Stimulated activated CD4-positive, alpha-beta T cell treated with anti-CD3 and anti-CD28 coated beads, Interleukin-1b, Interleukin-23, amount 100 ng/mL, for 1 hour (primary cell): ENCODE measurements at places on chromosomes 3 and 15.
A peak's percentile ranks its signal among the peaks of the same experiment; 100 is the strongest.

DNA sequence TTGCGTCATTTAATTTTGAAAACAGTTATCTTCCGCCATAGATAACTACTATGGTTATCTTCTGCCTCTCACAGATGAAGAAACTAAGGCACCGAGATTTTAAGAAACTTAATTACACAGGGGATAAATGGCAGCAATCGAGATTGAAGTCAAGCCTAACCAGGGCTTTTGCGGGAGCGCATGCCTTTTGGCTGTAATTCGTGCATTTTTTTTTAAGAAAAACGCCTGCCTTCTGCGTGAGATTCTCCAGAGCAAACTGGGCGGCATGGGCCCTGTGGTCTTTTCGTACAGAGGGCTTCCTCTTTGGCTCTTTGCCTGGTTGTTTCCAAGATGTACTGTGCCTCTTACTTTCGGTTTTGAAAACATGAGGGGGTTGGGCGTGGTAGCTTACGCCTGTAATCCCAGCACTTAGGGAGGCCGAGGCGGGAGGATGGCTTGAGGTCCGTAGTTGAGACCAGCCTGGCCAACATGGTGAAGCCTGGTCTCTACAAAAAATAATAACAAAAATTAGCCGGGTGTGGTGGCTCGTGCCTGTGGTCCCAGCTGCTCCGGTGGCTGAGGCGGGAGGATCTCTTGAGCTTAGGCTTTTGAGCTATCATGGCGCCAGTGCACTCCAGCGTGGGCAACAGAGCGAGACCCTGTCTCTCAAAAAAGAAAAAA, 1.2 kb downstream of the B2M start:
- peak; percentile 40 for DNase-seq

GRCh38 chr3:150254309-150254708, 153.8 kb upstream of the TSC22D2 start:
- no peak for DNase-seq

- DNase-seq = no peak
Observed at GRCh38 chr3:192011137-192011536, 550.2 kb downstream of the PYDC2 start.

DNA sequence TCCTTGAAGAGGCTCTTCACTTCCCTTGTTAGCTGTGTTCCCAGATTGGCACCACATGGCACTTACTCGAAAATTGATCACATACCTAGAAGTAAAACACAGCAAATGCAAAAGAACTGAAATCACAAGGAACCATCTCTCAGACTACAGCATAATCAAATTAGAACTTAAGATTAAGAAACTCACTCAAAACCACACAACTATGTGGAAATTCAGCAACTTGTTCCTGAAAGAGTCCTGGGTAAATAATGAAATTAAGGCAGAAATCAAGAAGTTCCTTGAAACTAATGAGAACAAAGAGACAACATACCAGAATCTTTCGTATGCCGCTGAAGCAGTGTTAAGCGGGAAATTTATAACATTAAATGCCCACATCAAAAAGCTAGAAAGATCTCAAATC, 566.3 kb upstream of the TGFBR2 start:
- DNase-seq = no peak

- no peak for DNase-seq
Observed at GRCh38 chr15:79494963-79495755, 63.0 kb downstream of the MINAR1 start.

- no peak for DNase-seq
Observed at GRCh38 chr3:66487465-66487864, 13.4 kb downstream of the LRIG1 start.

DNA sequence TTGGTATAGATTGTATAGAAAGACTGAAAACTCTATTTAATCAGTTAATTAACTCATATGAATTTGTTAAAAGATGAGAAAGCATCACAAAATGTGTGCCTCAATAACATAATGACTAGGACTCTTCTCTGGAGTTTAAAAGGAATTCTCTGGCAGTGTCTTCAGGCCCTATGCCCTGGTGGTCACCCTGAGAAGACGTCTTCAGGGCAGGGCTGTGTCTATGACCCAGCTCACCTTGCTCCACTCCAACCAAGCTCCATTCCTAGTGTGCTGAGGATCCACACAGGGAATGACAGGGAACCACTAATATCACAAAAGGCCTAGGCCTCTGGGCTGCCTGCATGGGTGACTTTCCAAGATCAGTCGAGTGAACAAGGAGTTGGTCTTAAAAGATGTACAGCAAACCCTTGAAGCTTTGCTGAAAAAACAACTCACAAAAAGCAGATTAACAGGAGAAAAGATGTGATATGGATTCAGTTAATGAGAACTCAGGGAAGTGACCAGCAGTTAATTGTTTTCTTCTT, 156.6 kb downstream of the SNRK start:
- no peak for DNase-seq

GRCh38 chr3:173943264-173943663, 545.7 kb downstream of the NLGN1 start:
- no peak for DNase-seq

- no peak for DNase-seq
Observed at GRCh38 chr15:73081321-73081958, 29.2 kb downstream of the NEO1 start.

DNA sequence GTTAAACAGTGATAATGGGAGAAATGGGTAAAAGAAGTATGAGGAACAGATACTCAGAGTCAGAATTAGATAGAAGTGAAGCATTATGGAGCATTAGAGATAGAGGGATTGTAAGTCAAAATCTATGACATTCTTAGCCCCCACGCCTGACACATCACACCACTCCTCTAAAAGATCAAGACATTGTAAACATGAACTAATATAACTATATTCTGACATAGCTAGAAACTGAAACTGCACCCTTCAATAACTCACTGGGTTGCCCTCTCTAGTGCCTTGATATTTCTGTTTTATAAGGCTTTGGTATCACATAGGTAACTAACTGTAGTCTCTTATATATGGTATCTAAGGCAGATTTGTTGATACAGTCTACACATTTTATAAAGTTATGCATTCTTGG, 684.3 kb upstream of the DPPA4 start:
- no peak for DNase-seq

DNA sequence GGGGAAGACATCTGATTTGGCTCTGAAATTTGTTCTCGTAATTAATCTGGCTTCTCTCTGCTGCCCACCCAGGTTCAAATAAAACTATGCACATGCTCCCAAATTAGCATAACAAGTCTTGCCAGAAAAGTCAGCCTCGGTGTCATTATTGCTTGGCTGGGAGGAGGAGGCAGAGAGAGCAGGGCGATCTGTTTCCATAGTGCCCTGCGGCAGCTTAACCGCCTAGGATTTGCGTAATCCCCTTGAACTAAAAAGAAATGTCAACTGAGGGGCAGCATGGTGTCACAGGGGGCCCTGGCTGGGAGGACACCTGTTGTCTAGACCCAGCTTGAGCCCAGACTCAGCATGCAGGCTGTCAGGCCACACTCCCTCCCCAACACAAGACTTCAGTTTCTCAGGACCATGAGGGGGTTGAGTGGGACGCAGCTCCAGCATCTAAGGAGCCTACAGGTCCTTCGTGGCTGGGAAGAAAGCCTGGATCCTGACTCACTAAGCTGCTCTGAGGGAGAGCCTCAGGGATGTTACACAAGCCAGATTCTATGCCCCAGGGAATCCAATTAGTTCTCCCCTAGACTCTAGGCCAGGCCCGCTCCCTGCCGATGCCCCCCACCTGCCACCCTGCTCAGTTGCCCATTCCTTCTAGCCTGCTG, 17.3 kb downstream of the MRPS11 start:
- DNase-seq = no peak

- DNase-seq = no peak
Observed at GRCh38 chr15:51751697-51752683, 593 bp downstream of the TMOD2 start.
